ENCODE measurements at places on chromosomes 11 and 22. TPM values are rescaled to one million over a fixed set of nuclear protein-coding genes. Genes with fewer than 3 reads are reported as not detected.

The TSSK2 gene
- total RNA-seq, result not detected

The INCENP gene
- total RNA-seq, result 20.1 TPM

The KCNE3 gene
- total RNA-seq, result 1.6 TPM

The STK33 gene
- 8.2 TPM for total RNA-seq

The SNX15 gene
- total RNA-seq, result 19.1 TPM

The MRPL17 gene
- total RNA-seq, result 43.0 TPM

The RIMBP3C gene
- not detected for total RNA-seq

The MYH9 gene
- 152 TPM for total RNA-seq

The SEZ6L gene
- 0.06 TPM for total RNA-seq

The HOATZ gene
- not detected for total RNA-seq

The CD3D gene
- total RNA-seq, result not detected

The UPK3A gene
- total RNA-seq, result 1.7 TPM

The PTPN5 gene
- 0.22 TPM for total RNA-seq
